RWPE1 (cell line): ENCODE measurements at places on chromosomes 2 and 18.

DNA sequence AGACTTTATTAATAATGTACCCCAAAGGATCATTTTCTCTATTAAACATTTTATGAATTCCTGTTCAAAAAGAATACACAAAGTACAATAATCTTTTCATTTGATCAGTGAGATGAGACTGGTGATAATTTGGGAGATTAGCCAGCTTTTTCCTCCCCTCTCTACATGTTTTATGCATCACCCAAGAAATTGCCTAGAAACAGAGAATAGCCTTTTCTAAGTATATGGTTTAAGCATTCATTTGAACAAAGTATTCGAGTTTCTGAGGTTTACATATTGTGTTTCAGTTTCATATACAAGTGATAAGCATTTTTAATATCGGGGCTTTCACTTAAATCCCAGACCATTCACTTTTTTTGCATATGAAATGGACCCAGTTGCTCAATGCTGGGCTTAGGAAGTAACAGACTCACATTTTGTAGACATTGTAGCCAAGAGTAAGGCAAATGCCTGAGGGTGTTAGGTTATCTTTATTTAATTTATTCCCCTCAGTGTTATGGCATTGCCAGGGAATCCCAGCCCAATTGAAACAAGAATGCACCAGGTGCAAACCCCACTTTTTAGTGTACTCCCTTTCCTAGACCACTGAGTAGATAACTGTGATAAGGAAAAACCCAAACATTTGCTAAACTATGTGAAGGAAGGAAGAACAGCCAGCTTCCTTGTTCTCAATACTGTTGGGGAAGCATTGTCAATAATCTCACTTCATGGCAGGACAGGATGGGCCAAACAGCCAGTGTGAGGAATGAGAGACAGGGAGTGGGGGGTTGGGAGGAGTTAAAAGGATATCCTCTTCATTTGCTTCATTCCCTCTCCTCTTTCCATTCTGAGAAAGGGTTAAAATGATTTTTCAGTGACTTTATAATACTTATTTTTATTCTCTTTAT, 3.5 kb downstream of the CPO start:
- no peak for DNase-seq

DNA sequence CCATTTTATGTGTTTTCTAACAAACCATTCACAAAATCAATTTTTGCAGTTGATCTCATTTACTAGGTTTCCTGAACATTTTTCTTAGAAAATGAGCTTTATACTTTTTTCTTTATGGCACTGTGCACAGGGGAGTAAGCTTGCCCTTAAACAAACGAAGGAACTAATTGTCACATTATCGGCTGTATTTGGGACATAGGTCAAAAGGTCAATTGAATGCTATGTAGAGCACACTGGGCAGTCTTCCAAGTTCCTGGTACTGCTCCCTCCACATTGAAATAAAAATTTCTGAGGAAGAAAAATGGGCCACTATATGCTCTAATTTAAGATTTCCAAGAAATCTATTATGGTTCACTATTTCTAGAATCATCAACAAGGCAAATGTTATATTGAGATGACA, 93.6 kb upstream of the TMEFF2 start:
- DNase-seq: no peak

DNA sequence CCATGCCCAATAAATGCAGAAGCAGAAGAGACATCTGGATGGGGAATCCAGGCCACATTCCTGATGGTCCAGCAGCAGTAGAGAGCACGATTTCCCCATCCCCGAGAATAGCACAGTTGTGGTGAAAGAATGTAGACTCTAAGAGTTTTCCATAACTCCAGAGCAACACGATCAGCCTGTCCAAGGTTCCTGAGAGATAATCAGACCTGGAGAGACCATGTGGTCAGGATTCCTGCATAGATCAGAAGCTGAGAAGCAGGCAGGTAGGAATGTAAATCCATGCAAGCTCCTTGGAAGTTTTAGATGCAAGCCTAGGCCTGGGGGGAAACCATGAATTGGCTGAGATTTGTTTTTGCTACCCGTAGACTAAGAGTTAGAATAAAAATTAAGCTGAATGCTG, 34.2 kb upstream of the PTPRM start:
- no peak for DNase-seq

GRCh38 chr18:35231052-35231451, 9.8 kb upstream of the ZNF397 start:
- peak; percentile 21 for DNase-seq

DNA sequence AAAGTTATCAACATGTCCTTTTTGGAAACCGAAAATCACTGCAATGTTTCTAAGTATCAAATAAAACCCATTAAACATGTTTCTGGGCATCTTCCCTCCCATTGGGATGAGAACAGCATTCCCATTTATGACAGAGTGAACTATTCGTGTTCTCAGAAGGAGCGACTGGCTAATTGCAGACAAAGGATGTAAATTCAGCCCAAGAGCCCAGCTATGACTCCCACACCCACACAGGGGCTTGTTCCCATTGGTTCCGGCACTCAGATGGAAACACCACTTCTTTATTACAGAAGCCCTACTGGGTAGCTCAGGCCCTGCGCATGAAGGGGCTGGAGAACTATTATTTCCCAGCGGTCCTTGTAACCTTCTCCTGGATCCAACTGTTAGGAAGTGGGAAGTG, 16.6 kb upstream of the NPAS2 start:
- no peak for DNase-seq

DNA sequence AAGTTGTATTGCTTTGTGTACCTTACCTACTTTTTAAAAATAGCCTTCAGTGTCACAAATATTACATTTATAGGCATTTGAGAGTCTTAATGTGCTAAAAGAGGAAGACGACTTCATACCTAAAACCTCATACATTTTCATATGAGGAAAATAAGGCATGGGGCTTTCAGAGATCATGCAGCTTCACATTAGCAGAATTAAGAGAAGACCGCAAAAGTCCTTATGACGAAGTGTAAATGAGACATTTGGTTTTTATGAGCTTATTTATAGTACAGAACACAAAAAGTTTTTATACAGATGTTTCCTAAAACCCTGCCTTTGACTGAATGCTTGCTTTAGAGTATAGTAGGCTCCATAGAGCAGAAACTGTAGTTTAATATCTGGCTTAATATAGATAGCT, 10.1 kb upstream of the CCDC138 start:
- DNase-seq: no peak

DNA sequence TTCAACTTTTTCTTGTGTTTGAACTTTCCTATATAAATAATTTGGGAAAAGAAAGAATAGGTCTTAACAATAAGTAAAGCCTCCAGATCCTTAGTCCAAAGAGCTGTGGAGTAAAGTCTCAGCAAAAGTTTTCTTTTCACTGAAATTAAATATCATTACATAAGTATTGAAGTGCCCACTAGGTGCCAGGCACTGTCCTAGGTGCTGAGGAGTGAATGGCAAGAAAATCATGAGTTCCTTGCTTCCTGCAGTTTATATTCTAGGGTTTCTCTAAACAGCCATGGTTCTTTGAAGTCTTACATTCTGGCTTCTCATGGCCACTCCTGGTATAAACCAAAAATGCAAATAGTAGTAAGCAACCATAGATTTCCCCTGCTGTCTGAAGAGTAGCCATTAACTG, 59.7 kb downstream of the SPP2 start:
- no peak for DNase-seq

GRCh38 chr2:98924038-98924830, 11.8 kb downstream of the CRACDL start:
- no peak for DNase-seq

DNA sequence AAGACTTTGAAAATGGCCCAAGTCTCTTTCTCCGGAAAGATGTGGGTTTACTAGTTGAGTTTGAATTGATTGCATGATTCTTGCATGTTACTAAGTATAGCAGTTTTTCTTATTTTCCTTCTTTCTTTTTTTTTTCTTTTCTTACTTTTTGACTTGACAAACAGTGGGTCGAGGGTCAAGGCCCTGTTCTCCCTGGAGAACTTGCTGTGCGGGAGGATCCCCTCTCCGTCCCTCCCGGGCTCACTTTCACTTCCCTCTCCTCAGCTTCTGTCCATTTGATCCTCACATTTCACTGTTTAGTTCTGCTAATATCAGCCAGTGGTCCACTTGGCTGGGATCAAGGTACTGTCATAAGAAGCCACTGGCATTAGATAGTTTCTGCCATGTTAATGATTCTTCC, 767.4 kb downstream of the TDRD15 start:
- no peak for DNase-seq

DNA sequence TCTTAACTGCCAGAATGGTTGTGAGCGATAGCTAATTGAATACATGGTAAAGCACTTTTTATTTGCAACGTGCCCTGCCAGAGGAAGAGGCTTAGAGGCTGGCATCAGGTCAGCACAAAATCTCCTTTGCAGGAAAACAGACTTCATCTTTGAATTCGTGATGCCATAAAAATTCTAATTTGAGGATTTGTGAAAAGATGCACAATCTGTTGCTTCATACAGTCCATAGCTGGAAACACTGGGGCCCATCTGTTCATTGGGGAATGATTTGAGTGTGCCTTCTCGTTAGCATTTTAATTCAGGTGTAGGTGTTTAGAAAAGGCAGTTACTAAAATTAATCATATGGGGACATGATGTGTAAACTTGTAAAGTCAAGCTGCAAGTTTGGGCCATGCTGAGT, 876.0 kb downstream of the SLC4A3 start:
- no peak for DNase-seq

- DNase-seq: no peak
Measured at GRCh38 chr2:182893666-182894065, 27.2 kb upstream of the FRZB start.
